NCI-H524 treated with DMSO at 0.1 percent for 48 hours (cell line): ENCODE measurements at places on chromosomes 3 and 15.

GRCh38 chr15:70569091-70569713, 194.2 kb downstream of the UACA start:
- DNase-seq = peak; percentile 48

DNA sequence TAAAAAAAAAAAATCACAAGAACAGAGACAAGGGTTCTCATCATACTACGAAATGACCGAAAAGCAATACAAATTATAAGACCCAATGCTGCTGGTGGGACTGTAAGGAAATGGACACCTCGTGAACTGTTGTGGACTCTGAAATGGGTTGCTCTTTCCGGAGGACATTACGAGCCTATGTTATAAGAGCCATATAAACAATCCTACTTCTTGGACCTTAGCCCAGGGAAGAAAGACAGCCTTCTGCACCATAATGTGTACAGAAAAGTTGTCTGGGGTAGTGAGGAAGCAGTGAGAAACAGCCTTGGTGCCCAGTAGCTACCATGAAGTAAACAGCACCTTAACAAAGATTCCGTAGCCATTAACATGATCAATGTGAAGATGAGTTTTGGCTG, 2.7 kb downstream of the SLC22A14 start:
- DNase-seq = no peak

DNA sequence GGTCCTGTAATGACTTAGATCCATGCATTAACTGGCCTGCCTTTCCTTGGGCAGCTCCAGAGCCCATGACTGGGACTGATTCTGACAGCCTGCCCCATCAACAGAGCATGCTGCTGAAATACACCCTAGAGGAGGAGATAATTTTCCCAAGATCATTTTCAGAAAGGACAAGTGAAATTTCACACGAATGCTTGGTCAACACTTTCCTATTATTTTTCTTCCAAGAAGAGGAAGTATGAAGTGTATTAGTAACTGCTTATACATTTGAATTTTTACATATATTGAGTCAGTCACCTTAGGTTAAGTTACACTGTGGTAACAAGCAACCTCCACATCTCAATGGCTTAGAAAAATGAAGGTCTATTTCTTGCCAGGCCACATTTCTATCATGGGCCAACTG, 9.7 kb upstream of the NMNAT3 start:
- no peak for DNase-seq

DNA sequence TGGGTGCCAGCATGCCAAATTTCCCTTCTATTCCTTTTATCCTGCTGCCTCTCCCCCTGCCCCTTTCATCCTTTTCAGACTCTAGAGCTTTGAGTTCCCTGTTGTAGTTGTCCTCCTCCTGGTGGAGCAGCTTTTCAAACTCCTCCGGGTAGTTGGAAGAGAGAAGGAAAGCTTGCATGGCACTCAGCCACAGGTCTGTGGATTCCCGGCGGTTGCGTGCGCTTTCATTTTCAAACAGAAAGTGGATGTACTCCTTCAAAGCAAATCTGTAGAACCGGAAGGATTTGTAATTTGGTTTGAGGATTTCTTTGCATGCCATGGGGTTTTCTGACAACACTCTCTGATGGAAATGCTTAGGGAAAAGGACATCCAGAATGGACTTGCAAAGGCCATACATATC, 68.1 kb upstream of the DCLK3 start:
- DNase-seq = no peak

- no peak for DNase-seq
Measured at GRCh38 chr3:141272906-141273662, 41.5 kb downstream of the PXYLP1 start.
